Skin of body (tissue), 3 donors: ENCODE measurements at places on chromosomes 4 and X. TPM values are rescaled to one million over a fixed set of nuclear protein-coding genes. Genes with fewer than 3 reads are reported as not detected.

Gene CBR4
- total RNA-seq: 23.0 TPM

Gene WDFY3
- 109 TPM for total RNA-seq

Gene HSFX3
- not detected for total RNA-seq

Gene H2BW2
- total RNA-seq: not detected

Gene S100G
- total RNA-seq: not detected

Gene NUDT10
- total RNA-seq: 2.3 TPM
